ENCODE measurements at places on chromosomes 13 and 19. TPM values are rescaled to one million over a fixed set of nuclear protein-coding genes. Genes with fewer than 3 reads are reported as not detected.

The COMP gene
- total RNA-seq, result 0.66 TPM

DNA sequence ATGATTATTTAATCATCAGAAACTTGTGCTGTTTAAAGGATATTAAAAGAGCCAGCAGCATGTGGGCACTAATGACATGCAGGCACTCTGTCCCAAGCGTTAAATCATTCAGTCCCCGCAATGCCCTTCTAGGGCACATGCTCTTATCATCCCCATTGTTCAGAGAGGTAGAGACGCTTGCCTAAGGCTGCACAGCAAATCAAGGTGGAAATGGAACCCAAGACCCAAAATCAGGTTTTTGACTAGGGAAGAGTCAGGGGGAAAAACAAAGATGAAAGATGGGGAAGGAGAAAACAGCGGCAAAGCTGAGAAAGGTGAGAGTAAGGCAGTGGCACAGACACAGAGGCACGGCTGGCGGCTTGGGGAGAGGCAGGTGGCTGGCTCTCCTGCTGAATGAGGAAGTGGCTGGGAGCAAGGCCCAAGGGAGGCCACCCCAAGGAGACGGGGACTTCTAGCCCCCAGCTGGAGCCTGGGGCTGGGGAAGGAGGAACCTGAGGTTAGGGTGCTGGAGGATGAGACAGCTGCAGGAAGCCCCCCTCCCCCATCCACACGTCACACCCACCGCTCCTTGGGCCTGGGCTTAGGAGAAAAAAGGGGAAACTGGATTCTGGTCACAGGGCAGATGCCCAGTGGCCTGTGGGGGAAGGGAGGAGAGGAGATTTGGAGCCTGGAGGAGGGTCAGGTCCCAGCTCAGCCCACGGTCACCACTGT lies 1.0 kb upstream of the TYROBP start:
- peak; percentile 88 for DNase-seq

The MISP gene
- not detected for total RNA-seq

The ZNF304 gene
- total RNA-seq, result 8.6 TPM

The ZIK1 gene
- 6.4 TPM for total RNA-seq

DNA sequence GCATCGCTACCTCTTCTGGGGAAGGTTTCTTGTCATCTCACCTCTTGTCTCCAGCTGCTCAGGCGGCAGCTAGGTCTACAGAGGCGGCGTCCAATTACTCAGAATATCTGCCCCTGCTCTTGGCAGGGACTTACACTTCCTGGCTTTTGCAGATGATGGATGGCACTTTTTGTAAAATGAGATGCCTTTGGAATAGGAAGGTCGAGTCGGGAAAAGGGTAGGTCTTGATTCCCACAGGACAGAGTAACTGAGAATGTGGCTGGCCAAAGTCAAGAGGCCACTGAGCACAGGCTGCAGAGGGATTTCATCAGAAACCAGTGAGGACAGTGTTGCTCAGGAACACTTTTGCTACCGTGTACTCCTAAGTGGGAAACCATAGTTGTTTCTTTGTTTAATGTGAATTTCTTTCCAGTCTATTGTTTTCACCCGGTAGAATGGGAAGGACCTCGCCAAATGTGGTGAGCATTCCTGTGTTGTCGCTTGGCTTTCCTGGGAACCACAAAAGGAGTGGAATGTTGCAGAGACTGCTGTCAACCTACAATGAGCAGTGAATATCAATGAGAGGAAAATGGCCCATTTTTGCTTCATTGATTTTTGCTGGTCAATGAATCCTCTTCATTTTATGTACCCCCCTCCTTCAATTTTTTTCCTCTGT lies 383.7 kb downstream of the HS6ST3 start:
- DNase-seq, result no peak

DNA sequence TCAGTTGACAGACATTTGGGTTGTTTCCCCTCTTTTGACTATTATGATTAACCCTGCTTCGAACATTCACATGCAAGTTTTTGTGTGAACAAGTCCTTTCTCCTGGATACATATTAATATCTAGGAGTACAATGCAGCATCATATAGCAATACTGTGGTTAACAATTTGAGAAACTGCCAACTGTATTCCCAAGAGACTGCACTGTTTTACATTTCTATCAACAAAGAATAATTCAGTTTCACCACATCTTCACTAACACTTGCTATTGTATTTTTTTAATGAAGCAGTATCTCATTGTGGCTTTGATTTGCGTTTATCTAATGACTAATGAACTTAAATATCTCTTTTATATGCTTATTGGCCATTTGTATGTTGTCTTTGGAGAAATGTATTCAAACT lies 184.6 kb upstream of the NBEA start:
- no peak for DNase-seq

The EID2B gene
- total RNA-seq, result 4.6 TPM

GRCh38 chr19:52022193-52022592 lies 6.0 kb downstream of the ZNF614 start:
- no peak for DNase-seq

- DNase-seq, result peak; percentile 57
Observed at GRCh38 chr19:31334849-31335624, 14.2 kb downstream of the TSHZ3 start.

The ZNF534 gene
- 0.49 TPM for total RNA-seq

The MCF2L gene
- 20.2 TPM for total RNA-seq

GRCh38 chr13:43057653-43058317 lies 34.4 kb downstream of the DNAJC15 start:
- DNase-seq, result no peak

The SMIM44 gene
- total RNA-seq, result not detected

GRCh38 chr13:21435687-21436151 lies 23.4 kb downstream of the ZDHHC20 start:
- peak; percentile 63 for DNase-seq

GRCh38 chr13:90008707-90009149 lies 1338.8 kb upstream of the MIR17HG start:
- no peak for DNase-seq

DNA sequence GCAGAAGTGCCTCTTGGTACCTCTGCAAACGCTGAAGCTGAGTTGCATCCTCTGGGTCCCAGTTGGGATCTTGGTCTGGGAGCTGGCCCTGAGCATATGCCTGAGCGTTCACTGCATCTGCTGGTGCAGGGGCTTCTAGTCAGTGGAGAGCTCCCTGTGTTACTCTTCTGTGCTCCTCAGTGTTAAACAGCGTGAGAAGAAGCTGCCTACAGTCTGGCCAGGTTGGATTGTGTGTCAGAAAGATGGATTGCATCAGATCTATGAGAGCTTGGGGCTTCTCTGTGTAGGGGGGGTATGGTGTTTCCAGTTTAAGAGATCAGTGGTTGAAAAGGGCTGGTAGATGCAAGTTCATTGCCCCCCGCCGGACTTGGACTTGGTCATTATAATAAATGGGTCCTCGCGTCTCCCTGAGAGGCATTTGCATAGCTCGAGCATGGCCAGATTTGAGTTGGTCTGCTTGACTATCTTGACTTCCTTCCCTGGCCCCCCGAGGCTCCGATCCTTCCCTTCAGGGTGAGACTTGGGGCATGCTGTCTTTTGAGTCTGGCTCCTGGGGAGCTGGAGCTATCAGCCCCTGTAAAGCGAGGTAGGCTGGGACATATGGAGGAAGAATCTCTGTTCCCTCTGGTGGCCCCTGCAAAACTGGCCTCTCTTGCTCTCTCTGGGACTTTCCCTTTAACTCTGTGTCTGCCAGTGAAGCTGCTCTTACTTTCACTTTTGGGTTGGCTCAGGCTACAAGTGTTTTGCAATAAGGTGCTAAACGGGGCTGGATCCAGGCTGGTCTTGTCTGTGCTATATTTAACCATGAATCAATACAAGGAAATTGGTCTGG lies 52.9 kb downstream of the OR10H4 start:
- no peak for DNase-seq

DNA sequence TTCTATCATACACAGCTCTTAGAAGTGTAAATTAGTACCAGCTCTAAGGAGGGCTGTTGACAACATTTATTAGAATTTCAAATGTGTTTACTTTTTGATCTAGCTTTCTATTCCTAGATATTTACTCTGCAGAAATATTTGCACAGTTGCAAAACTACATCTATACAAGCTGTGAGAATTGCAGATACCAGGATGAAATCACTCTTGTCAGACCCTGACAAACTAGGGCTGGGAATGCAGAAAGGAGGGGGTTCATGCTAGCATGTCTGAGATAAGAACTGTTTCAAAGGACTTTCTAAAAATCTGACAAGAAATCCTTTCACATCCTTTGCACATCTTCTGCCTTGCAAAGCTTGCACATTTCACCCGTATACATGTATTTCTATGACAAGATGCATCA lies 11.8 kb upstream of the PABPC3 start:
- DNase-seq, result no peak

- peak; percentile 85 for DNase-seq
Observed at GRCh38 chr13:41694545-41695301, 237.4 kb downstream of the RGCC start.

- no peak for DNase-seq
Observed at GRCh38 chr19:1554968-1555367, 13.2 kb downstream of the MEX3D start.

The TEX29 gene
- not detected for total RNA-seq

The DIRAS1 gene
- 2.2 TPM for total RNA-seq

DNA sequence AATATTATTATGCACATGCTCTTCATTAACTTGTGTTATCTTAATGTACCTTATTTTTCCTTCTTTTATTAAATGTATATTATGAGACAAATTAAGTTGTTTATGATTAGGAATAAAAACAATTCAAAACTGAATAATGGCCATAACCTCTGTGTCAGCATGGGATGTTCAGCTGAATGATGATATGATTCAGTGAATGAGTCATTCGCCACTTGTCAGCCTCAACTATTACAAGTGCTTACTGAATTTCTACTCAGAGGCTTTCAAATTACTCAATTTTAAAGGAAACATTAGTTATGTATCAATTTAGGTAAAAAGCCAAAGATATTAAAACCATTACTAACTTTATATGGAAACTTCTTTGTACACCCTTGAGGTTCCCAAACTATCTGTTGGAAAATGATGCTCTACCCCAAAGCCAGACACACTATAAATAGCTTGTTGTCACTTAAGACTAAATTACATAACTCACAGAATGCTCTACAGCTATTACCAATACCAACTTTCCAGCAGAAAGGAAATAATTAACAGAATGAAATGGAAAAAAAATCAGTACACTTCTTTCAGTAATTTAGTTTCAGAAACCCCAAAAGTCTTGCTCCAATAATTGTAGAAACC lies 14.4 kb downstream of the LIG4 start:
- DNase-seq, result no peak

GRCh38 chr13:50200569-50200968 lies 185.3 kb downstream of the KCNRG start:
- no peak for DNase-seq

DNA sequence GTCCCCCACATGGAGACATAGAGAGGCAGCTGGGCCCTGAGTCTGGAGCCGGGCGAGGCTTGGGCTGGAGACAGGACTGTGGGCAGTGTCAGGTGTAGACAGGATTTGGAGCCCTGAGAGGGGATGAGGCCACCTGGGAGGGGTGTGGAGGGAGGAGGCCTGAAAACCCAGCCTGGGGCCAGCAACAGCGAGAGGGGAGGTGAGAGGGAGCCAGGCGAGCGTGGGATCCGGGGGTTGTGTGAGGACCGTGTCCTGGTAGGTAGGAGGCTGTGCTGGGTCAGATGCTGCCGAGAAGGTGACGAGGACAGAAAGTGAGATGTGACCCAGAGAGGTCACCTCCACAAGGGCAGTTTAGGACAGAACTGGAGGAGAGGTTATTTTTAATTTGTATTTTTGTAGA lies 7.4 kb downstream of the MPND start:
- DNase-seq, result no peak

DNA sequence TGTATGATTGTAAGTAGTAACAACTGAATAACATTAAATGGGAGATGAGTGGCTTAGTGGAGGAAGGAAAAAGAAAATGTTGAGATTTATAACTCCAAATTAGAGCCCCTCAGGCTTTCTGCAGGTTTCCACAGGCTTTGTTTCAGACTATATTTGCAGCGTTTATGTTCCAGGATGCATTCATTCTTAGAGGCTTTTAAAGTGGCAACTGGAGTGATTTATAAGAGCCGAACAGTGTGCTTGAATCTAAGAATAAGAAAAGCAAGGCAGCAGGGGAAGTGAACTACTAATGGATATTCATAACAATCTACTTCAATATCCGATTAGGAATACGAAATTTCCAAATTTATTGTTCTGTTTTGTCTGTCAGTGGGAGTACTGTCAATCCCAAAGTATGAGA lies 91.0 kb downstream of the UFM1 start:
- DNase-seq, result no peak

DNA sequence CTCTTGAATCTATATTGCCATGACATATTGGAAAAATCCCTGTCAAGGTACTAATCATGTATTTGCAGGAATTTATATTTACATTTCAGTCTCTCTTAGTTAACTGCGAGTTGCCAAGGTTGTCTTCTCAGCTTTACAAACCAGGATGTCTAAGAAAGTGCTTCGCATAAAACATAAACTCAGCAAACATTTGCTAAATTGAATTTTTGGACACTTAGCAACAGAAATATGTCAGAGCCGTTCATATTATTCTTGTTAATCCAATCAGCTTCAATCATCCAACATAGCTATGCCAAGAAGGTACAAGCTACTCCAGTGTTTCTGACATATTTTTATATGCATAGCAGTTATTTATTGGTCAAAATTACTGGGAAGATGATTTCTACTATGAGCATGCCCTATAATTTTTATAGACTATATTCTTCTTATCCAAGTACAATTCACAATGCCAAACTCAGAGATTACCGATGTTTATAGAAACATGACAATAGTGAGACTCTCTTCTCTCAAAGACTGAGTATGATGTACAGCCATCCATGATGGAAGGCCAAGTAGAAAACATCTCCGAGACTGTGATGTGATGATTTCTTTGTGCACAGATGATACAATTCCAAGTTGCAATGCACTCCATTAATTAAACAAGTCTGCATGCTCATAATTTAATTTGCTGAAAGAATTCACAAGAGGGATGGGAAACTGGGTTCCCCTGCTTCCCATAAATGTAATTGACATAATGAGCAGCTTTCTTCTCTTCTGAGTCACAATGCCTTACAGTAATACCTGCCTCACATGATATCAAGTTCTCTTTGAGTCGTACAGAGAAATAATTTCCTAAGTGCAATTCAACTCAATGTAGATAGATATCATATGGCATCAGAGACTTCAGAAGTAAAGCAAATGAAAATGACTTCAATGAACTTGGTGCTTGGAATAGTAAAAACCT lies 776.3 kb downstream of the EFNB2 start:
- DNase-seq, result no peak

DNA sequence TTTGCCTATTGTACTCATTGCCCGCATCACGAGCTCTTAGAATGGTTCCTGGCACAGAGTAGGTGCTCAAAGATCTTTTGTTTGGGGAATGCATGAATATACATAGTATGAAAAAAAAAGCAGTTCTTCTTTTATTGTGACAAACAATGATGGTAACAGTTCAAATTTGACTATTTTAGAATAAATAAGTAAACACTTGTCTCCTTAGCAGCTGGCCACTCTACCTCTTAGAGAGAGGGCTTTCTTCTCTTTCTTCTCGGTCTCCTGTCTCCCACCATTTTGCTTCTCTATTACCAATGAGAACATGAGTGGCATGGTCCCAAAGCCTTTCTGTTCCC lies 639 bp upstream of the SLAIN1 start:
- no peak for DNase-seq

- DNase-seq, result no peak
Observed at GRCh38 chr13:37173214-37173613, 67.8 kb upstream of the CSNK1A1L start.

The MAP2K7 gene
- 16.5 TPM for total RNA-seq

GRCh38 chr13:48235341-48236135 lies 2.5 kb downstream of the ITM2B start:
- DNase-seq, result peak; percentile 68

The ZNF709 gene
- total RNA-seq, result 4.4 TPM
